Activated CD4-positive, CD25-positive, alpha-beta regulatory T cell (primary cell): ENCODE measurements at places on chromosomes 13 and 19.

- no peak for DNase-seq
These were observed 25.2 kb upstream of the ATP11A start for GRCh38 chr13:112664501-112665203.

- no peak for DNase-seq
These were observed 2.9 kb upstream of the CCDC9 start for GRCh38 chr19:47253467-47253881.

DNA sequence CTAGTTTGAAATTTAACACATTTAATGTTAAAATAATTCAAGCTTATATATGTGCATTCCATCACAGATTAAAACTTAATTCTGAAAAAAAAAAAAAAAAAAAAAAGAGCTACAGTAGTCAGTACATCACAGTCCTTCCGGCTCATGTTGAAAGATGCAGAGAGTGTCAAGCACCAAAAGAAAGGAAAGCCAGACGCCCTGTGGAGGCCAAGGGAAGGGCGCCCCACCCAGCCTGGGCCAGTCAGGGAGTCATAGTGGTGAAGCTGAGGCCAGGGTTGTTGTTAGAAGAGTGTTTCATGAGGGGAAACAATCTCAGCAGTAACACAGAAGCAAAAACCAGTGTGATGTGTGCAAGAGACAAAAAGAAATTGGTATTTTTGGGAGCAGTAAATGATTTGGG is 375.3 kb downstream of the MTUS2 start:
- no peak for DNase-seq

DNA sequence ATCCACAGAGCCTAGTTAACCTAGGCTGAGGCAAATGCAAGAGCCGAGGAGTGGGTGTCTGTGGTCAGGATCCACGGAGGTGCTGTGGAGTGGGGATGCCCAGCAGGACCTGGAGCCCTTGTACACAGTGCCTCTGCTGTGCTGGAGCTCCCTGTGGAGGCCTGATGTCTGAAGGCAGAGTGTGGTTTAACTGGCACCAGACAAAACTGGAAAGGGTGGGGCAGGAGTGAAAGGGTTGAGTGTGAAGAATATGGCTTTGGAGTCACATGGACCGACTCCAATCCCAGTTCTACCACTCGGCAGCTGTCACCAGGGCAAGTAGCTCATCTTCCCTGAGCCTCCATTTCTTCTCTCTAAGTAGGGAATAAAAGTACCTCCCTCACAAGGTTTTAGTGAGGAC is 60.3 kb upstream of the GPR12 start:
- DNase-seq: no peak

- no peak for DNase-seq
These were observed 7.7 kb upstream of the CIRBP start for GRCh38 chr19:1261538-1261797.

DNA sequence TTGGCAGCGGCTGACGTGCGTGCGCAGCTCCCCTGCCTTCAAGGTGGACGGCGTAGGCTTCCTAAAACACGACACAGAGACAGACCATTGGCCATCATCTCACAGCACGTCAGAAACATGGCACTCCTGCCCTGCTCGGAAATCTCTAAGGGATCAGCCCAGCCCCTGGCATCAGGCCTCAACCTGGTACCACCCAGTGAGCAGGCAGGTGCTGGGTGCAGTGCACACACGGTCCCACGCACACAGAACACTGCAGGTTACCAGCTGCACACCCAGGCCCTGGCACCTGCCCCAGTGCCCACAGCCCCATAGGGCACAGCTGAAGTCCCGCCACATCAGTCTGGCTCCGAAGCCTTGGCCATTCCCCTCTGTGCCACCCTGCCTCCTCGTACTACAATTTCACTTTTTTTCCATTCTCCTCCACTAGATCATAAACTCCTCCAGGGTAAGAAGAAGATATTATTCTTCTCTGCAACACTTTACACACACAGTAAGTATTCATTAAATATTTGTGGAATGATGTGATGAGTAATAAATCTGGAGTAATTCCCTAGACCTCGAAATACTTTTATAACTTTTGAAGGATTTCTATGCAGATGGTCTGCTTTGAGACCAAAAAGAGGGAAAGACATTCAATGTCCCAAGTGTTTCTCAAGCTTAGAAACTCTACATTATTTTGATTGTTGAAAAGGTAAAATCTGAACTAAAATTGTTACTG is 156.4 kb downstream of the COL4A1 start:
- no peak for DNase-seq

GRCh38 chr13:76361868-76362267 is 524.3 kb downstream of the KCTD12 start:
- DNase-seq: no peak

GRCh38 chr13:113821847-113822246 is 42.0 kb downstream of the GAS6 start:
- DNase-seq: no peak

- no peak for DNase-seq
These were observed 346.0 kb upstream of the PCDH20 start for GRCh38 chr13:61761690-61762089.

DNA sequence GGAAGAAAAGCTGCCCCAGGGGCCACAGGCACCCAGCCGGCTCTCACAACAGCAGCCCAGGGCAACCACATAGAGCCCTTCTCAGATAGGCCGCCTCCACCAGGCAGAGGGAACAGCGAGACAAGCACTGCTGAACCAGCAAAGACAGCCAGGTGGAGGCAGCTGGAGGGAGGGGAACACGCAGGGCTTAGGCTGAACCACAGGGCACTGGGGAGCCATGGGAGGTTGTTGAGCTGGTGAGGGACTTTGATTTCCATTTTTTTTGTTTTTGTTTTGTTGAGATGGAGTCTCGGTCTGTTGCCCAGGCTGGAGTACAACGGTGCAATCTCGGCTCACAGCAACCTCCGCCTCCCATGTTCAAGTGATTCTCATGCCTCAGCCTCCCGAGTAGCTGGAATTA is 3.5 kb downstream of the GAMT start:
- DNase-seq: no peak
